Psoas muscle (tissue), 8 donors: ENCODE measurements at places on chromosomes 5 and 9. TPM values are rescaled to one million over a fixed set of nuclear protein-coding genes. Genes with fewer than 3 reads are reported as not detected.

DNA sequence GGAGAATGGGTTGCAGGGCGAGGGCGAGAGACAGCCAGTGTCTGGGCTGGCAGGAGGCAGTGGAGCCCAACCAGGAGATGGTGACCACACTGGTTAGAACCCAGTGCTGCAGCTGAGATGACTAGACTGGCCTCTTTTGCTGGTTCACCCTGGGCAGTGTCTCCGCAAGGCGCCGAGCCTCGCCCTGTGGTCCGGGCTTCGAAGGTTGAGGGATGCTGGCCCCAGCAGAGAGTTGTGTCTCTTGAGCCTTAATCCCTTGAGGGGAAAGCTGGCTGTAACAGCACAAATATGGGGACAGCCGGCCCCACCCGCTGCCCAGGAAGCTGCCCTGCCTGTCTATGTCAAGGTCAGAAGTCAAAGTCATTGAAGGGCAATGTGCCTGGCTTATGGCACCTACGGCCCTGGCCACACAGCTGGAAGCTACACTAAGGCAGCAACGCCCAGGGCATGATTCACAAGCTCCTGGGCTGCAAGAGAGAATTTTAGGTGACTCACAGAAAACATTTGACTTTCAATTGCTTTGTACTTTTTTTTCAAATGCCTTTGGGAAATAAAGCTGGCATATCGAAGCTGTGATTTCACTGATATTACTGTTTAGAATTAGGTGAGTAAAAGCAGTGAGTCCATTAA lies 33.3 kb downstream of the NKX2-5 start:
- no peaks in the 10 kb centered on the region for H3K4me1 ChIP-seq
- no peak overlapping the region for H3K27ac ChIP-seq
- no peaks in the 10 kb centered on the region for H3K36me3 ChIP-seq
- no peak overlapping the region for H3K4me3 ChIP-seq

DNA sequence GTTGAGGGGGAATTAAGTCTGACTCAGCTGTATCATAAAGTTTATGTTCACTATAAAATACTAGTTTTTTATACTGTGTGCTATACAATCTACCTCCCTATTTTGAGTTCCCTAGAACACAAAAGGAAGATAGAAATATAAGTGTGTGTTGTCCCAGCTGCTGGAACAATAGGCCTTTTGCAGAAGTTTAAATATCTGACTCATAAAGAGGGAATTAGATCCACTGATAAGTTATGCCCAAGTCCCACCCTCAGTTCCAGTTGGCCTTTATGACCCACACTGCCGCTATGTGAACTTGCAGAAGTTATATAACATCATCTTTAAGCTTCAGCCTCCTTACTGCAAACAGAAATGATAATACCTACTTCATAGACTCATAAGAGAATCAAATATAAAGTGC lies 88.5 kb upstream of the DAB2 start:
- no peak overlapping the region for H3K4me3 ChIP-seq
- no peaks in the 10 kb centered on the region for H3K4me1 ChIP-seq
- H3K27ac ChIP-seq: no peak overlapping the region
- H3K36me3 ChIP-seq: no peaks in the 10 kb centered on the region
- no peak for DNase-seq

DNA sequence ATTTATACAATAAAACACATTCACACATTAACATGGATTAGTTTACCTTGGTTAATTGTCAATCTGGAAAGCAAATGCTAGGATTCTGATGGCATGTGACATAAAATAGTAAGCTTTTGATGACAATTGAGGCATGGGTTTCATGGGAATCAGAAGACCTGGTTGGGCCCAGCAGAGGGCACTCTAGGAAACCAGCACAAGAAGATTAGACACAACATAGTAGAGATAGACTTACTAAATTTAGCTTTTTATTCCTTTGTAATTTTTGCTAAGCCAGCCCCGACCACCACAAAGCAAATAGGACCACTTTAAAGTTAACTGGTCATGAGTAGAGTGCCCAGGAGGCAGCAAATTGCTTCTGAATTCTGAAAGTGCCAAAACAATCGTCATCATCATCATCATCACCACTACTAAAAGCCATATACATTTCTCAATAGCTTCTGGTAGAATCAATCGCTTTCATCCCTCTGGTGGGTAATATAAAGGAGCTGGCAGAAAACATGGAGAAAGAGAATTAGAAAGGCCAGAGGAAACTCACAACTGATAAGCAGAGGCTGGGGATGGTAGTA lies 163.2 kb downstream of the ARRDC3 start:
- DNase-seq: no peak
- no peaks in the 10 kb centered on the region for H3K4me1 ChIP-seq
- no peaks in the 10 kb centered on the region for H3K27me3 ChIP-seq
- peak overlapping the region; percentile 31 for H3K27ac ChIP-seq
- H3K36me3 ChIP-seq: no peaks in the 10 kb centered on the region

- no peak overlapping the region for H3K27ac ChIP-seq
- no peak for DNase-seq
- H3K4me1 ChIP-seq: no peaks in the 10 kb centered on the region
- no peaks in the 10 kb centered on the region for H3K27me3 ChIP-seq
- no peaks in the 10 kb centered on the region for H3K36me3 ChIP-seq
Observed at GRCh38 chr5:173582216-173583111, 34.0 kb downstream of the BOD1 start.

DNA sequence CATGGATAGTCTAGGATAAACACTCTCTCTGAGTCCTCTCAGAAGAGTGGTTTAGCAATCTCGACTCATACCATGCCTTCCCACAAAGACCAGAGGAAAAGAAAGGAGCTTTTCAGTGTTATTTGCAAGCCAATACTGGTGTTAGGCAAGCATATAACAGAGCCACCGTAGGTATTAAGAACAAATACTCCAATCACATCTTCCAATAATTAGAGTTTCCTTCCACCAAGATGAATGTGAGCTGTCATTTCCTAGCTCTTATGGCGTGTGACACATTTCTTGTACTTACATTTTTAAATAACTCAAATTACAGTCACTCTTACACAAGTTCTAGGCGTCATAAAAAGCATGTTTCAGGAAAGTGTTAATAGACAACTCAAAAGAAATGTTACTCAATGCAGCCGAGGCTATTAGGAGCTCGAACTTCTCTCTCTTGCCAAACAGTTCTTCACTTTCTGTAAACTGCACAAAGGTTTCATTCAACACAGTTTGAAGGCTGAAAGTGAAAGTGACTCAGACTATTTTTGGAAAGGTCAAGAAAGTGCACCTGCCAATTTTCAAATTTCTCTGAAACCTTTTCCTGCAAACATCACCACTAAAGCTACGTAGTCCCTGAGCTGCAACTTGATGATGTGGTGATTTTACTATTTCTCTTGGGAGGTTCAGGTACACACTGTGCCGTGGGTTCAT lies 153.8 kb downstream of the AUH start:
- H3K4me1 ChIP-seq: peaks cover 14% of the 10 kb centered on the region
- peaks cover 8% of the 10 kb centered on the region for H3K36me3 ChIP-seq
- H3K27me3 ChIP-seq: no peaks in the 10 kb centered on the region
- peak overlapping the region; percentile 67 for H3K27ac ChIP-seq
- DNase-seq: no peak

DNA sequence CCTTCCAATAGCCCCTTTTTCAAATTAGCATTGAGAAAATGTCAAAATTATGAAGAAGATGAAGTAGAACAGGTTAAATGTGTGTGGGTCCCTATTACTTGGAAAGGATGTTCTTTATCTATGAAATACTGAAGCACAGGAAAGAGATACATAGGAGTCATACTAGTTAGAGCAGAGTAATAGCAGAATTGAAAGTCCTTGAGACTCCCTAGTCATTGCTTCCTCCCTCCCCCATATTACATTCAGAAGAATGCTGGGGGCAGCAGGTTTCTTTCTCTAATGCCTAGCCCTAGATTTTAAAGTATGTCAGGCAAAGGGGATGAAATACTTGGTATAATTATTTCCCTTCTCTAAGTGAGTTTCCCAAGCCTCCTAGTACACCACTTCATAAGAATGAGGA lies 4.4 kb downstream of the ZCCHC9 start:
- no peaks in the 10 kb centered on the region for H3K36me3 ChIP-seq
- H3K4me1 ChIP-seq: peaks cover 9% of the 10 kb centered on the region
- H3K27ac ChIP-seq: no peak overlapping the region
- DNase-seq: no peak
- H3K27me3 ChIP-seq: no peaks in the 10 kb centered on the region

Gene ARSI
- 0.45 TPM for total RNA-seq
